ENCODE measurements at places on chromosomes 11 and 22.

DNA sequence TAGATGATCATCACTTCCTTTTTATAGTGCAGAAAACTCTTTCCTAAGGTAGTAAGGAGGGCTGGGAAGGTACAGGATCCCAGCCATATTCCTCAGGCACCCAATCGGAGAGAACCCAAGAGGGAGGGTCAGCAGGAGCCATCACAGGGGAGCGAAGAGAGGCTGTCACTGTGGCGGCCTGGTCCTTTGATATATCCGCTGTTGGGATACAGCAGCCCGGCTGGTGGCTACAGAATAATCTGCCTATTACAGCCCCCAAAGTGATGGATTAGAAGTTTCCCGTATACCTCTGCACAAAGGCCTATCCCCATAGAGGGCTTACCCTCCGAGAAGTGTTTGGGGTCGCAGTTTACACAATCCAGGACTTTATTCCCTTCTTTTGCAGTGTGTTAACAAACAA, 48.5 kb downstream of the OR4D9 start:
- no peak for DNase-seq

DNA sequence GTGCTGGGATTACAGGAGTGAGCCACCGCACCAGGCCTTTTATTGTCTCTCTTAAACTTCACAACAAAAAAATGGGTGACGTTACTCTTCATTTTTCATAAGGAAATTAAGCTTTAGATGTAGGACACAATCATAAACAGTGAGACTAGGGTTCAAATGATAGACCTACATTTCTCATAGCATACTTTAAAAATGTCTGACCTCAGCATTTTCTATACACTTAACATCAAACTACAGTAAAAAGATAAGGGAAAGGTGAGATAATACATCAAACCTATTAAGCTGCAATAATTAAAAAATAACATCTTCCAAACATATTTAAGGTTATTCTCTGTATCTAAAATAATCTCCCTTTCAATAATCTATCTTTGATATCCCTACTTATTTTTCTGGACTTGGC, 914.2 kb downstream of the FAM181B start:
- no peak for DNase-seq

DNA sequence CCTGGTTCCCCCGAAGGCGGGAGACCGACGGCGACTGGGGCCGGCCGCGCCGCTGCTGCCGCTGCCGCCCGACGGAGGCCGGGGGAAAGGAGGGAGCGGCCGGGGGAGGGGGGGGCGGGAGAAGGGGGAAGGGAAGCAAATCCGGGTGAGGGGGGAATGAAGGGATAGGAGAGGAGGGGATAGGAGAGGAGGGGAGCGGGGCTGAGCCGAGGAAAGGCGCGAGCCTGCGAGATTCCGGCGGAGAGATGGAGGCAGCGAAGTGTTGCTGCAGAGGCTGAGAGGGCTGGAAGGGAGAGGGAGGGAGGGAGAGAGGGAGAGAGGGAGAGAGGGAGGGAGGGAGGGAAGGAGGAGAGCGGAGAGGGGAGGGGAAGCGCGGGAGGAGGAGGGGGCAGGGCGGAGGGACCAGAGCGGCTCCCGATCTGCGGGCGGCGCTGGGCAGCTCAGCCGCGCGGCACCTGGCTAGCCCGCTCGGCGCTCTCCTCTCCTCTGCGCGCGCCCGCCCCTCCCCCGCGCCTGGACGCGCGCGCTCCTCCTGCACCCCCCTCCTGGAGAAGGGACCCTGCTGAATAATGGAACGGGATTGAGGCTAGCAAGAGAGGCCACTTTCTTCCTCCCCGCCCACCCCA, 52.3 kb downstream of the SLC22A12 start:
- DNase-seq, result no peak

- DNase-seq, result no peak
Measured at GRCh38 chr11:10556590-10556989, 11.9 kb downstream of the LYVE1 start.
